ENCODE measurements at places on chromosomes 12 and 14.

DNA sequence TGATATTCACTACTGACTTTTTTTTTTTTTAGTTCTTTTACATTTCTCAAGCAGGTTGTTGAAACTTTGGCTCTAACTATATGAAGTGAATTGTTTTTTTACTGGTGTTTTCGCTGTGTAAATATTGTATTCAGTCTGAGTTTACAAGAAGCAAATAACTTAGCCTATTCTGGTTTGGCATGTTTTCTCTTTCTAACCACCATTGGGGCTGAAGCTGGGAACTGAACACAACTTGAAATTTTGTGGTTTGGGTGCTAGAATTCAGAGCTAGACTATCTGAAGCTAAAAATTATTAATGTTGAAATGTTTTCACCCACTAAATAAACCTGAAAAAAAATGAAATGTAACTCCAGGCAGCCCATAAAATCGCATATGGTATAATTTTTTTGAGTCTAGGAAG lies 37.2 kb downstream of the RAD51B start:
- DNase-seq, result peak; percentile 19

DNA sequence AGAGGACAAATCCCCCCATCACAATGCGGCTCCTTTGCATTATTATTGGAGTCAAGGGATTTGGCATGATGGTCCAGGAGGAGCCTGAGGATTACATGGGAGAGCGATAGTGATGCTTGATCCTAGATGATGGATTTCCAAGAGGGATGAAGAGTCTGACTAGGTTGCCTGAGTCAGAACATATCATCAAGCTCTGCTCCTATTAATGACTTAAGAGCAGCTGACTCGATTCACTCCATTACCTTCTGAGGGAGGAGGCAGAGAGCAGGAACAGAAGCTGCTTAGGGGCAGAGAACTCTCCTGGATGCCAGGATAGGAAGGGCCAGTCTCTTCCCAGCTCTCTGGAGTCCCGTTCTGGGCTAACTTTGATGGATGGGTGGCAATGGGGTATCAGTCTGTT lies 54.0 kb upstream of the CISTR start:
- DNase-seq, result no peak

- DNase-seq, result no peak
Measured at GRCh38 chr12:18146363-18146762, 56.4 kb upstream of the RERGL start.

- no peak for DNase-seq
Measured at GRCh38 chr14:71403656-71404055, 496.4 kb downstream of the PCNX1 start.

All from adipocyte (in vitro differentiated cells).